ENCODE measurements at places on chromosomes 2 and 18.

DNA sequence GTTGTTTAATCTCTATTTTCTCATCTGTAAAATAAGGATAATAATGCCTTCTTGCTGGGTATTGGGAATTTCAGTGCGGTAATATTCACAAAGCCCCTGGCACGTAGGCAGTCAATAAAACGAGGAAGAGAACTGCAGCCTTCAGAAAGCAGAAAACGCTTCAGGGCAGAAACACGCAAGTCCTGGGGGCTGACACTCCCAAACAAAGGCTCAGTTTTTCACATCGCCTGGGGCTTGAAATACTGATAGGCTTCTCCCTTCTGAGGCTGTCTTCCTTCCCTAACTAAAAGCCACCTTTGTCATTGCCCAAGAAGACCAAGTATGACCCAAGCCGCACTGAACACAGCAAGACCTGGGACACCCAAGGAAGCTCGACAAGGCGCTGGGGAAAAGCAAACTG is 32.4 kb downstream of the TMEM177 start:
- DNase-seq = no peak

GRCh38 chr2:104976603-104977120 is 61.2 kb upstream of the MRPS9 start:
- DNase-seq = no peak

DNA sequence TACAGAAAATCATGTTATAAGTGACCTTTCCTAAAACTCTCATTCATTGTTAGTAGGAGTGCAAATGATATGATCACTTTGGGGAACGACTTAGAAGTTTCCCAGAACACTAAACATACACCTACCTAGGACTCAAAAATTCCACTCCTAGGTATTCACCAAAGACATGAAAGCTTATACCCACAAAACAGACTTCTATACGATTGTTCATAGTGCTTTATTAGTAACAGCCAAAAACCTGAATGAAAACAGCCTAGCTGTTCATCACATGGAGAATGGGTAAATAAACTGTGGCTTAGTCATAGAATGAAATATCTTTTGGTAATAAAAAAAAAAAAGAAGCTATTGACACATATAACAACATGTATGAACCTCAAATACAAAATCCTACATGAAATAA is 8.8 kb downstream of the NOL10 start:
- DNase-seq = no peak

- no peak for DNase-seq
Observed at GRCh38 chr18:27057519-27058234, 127.4 kb downstream of the CHST9 start.

DNA sequence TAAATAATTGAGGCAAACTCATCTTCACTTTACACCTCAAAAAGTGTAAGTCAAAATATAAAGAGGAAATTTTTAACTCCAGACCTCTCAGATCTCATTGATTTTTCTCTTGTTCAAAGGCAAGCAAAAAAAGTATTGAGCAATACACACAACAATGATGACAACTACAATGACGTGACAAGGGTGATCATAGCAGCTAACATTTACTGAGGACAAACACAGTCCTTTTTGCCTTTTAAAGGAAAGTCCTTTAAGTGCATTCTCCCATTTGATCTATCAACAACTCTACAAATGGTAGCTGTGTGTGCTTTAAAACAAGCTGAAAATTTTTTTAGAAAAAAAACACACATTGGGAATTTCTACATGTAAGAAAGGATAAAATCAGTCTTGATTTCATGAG is 123.5 kb upstream of the CTAGE1 start:
- DNase-seq = no peak

DNA sequence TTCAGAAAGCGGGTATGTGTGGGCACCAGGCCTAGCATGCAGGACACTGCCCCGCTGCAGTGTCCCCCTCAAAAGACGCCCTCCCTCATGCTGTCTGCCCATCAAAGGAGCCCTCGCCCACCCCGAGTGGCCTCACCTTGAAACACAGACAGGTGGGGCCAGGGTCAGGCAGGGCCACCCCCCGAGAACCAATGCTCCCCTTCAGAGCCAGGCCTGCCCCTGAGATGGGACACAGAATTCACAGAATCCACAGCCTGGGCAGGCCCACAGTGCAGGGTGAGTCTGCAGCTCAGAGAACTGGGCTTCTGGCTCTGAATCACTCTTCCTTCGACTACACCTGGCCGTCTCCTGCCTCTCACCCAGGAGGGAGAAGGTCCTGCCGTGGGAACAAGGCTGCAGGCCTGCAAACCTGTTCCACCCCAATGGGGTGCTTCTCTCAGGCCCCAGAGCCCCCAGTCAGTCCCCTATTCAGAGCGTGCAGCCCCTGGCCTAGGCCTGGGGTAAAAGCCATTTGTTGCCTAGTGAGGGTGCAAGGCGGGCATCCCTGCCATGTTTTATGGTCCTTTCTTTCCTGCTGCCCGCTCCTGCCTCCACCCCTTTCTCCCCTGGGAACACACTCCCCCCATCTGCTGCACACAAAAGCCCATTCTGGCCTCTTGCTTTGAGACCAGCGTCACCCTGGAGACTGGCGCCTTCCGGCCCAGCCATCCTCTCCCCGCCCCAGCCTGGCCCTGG is 11.3 kb upstream of the ARHGEF4 start:
- no peak for DNase-seq

GRCh38 chr2:230225486-230225885 is at the start of gene SP140:
SP140 (plus strand) TSS chr2:230225736; CDS start chr2:230225845, 109 bp downstream.
- no peak for DNase-seq

- no peak for DNase-seq
Observed at GRCh38 chr2:46701152-46701551, 214.5 kb downstream of the MCFD2 start.

DNA sequence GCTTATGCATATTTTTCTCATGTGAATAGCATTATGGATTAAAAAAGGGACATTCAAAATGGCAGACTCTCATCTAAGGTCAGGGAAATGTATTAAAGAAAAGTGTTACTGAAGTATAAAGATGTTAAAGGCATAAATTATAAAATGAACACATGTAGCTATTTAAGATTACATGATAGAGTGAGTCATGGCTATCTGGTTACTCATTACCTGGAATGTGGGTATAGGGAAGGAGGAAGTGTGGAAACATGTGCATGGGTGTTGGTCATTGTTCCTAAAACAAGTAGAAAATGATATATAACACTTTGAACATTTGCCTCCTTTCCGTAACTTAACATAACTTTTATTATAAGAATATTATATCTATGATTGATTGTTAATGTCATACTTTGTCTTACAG is 66.4 kb downstream of the MYO1B start:
- peak; percentile 11 for DNase-seq

DNA sequence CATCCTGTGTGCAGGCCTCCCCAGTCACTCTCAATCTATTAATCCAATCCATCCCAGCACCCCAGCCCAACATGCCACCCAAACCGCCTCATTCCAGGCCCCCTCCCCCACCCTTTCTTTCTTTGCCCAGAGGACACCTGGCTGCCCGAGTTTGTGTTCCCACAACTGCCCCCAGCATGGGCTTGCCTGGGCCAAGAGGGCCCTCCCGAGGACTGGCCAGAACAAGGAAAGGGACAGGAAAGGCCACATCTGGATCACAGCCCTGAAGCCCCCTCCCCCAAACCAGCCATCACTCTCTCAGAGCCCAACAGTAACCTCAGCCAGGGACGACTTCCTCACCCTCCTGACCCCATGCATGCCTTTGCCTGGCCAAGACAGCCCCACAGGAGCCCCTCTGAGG is 1.2 kb downstream of the TNS1 start:
- no peak for DNase-seq

- DNase-seq = no peak
Observed at GRCh38 chr2:69918401-69918800, 3.5 kb downstream of the MXD1 start.
